ENCODE measurements at places on chromosomes 4 and X.

DNA sequence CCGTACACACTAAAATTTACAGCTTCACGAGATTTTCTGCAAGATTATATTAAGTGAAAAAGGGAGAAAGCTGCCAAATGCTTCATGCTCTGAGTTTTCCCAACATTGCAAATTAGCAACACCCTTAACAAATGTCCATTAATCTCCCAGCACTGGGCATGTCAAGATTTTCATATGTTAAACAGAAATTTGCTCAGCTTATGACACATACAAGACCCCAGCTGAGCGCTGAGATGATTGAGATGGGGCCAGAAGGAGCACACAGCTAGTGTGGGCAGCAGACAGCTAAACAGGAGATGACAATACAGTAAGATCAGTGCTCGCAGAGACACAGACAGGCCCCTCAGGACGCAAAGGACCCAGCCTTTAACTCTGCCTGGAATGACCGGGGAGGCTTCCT lies 208.8 kb downstream of the STK32B start:
- no peak for DNase-seq

- no peak for DNase-seq
These were observed 2.6 kb upstream of the TMEM192 start for GRCh38 chr4:165115301-165115700.

GRCh38 chr4:39030725-39031124 lies 1.5 kb downstream of the TMEM156 start:
- no peak for DNase-seq

DNA sequence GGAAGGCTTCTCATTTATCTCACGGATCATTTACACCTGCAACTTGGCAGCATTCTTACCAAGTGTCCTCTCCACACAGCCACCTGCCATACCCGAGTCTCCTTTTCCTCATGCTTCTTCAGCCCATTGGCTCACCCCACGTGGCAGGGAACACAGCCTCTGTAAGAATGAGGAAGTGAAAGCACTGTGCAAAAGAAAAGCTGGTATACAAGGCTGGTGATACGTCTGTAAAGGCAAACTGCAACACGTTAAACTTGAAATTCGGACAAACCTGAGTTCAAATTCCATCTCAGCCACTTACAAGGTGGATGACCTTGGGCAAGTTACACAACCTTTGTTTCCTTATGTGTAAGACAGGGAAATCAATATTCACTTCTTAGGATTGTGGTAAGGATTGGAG lies 164.0 kb upstream of the RASGEF1B start:
- DNase-seq, result no peak

- DNase-seq, result no peak
These were observed 17.1 kb upstream of the HERC3 start for GRCh38 chr4:88575186-88575585.

DNA sequence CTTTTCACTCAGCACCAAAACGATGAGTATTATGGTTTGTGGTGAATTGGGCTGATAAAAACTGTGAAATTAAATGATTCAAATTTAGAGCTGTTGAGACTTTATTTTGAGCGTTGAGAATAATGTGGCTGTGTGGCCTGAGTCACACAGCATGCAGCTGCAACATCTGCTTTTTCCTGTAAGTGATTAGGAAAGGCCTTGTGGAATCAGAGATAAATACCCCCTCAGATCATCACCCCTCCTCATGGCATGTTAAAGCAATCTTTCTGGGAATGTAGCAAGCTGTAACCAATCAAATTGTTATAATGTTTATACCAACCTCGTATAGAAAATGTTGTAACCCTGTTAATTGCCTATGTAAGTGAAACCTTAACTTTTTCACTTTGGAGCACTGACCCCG lies 90.0 kb upstream of the GRPR start:
- DNase-seq, result no peak

- no peak for DNase-seq
These were observed 505 bp upstream of the PKD2 start for GRCh38 chr4:88006956-88007303.

- DNase-seq, result no peak
These were observed 184.5 kb downstream of the ARHGAP10 start for GRCh38 chr4:147916351-147916750.

DNA sequence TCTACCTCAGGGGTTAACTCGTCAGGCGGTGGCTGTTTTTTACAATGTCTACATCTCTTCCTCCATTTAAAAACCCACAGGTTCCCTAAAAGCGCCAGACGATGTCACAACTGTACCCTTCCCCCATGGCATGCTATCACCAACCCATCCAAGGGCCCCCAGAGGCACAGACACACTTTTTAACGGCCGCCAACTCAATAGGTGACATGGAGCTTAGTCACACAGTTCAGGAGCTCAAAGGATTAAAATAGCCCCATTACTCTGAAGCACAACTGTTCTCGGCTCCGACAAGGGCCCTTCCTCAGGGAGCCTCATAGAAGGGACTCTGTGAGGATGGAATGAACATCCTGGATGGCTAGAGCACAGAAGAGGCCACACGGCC lies 12.4 kb downstream of the SH3KBP1 start:
- no peak for DNase-seq

GRCh38 chrX:116272861-116273260 lies 102.3 kb downstream of the AGTR2 start:
- no peak for DNase-seq

DNA sequence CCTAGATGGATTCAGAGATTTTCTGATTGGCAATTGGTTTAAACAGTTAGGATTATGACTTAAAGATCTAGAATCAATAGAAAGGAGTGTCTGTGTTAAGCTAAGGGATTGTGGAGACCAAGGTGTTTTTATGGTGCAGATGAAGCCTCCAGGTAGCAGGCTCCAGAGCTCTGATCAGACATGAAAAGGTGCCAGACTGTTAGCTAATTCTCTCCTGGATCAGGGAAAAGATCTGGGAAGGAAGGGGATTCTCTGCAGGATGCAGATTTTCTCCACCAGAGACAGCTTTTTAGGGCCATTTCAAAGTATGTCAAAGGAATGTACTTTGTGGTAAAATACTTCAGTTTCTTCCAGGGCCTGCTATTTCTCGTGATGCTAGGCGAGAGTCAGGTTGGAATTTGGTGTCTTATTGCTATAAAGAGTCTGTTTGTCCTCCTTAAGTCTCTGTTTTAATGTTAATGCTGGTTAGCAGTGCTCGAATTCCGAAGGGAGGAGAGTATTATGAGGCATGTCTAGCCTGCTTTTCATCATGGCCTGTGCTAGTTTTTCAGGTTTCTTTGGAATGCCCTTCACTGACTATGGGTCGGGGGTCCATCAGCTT lies 12.0 kb upstream of the GPR78 start:
- no peak for DNase-seq

GRCh38 chrX:109710181-109710580 lies 22.9 kb downstream of the ACSL4 start:
- no peak for DNase-seq

DNA sequence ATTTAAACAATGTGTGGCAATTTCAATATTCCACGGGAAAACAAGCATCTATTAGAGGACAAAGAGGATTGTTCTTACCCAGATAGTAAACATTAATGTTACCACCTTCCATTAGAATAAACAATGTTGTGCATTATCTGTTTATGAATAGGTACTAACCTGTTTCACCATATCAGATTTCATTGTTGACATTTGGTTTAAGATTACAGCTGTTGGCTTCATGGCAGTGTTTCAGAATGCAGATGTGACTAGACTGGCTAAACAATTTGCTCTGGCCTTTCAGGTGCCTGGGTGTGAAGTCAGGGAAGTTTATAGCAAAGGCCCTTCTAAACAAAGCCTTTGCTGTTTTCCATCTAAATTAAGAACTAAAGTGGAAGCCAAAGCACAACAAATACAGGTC lies 464.7 kb upstream of the FAM47C start:
- DNase-seq, result no peak

GRCh38 chr4:40669504-40669903 lies 39.8 kb upstream of the RBM47 start:
- peak; percentile 6 for DNase-seq

DNA sequence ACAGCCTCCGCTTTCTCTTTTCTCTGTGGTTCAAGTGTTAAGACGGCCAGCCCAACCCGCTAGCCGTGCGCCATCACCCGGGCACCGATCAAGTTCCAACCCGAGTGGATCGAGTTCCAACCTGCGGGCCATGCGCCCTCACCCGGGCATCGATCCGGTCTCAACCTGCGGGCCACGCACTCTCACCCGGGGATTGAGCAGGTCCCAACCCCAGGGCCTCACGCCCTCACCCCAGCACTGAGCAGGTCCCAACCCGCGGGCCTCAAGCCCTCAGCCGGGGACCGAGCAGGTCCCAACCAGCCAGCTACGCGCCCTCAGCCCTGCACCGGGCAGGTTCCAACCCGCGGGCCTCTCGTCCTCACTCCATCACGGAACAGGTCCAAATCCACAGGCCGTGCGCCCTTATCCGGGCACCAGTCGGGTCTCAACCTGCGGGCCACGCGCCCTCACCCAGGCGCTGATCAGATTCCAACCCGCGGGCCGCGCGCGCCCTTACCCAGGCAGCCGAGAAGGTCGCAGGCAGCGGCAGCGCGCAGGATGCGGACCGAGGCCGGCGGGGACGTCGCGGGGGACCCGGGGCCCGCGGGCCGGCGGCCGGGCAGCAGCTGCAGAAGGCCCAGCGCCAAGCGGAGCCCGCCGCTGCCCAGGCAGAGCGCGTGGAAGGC lies 443 bp downstream of the GPR143 start:
- no peak for DNase-seq

DNA sequence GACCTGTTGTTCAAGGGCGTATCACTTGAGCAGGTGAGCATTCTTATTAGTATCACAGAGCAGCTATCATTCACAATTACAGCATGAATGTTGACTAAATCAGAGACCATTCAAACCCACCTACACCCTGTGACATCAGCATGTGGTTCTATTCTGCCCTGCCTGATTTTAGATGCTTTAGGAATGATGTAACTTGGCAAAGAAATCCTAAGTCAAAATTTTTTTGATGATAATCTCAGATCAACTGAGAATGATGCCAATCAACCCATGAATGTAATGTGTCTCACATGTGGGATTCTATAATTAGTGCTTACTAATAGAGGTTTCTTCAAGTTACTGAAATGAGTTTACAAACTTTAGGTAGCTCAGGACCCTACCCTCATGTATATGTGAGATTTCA lies 13.4 kb upstream of the CHIC2 start:
- DNase-seq, result no peak

DNA sequence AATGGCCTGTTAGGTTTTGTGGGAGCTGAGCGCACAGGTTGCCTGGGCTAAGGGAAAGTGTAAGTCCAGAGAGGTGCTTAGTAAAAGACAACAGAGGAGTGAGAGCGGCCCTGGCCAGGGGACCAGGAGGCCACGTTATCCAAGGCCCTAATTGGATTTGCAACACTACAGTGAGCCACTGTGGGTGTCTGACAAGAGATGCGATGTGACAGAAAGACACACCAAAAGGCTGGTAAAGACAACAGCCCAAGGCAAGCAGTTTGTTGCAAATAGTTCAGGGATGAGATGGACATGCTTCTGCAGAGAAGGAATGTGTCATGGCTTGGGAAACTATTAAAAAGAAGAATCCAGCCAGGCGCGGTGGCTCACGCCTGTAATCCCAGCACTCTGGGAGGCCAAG lies 162.7 kb upstream of the KIT start:
- DNase-seq, result no peak

DNA sequence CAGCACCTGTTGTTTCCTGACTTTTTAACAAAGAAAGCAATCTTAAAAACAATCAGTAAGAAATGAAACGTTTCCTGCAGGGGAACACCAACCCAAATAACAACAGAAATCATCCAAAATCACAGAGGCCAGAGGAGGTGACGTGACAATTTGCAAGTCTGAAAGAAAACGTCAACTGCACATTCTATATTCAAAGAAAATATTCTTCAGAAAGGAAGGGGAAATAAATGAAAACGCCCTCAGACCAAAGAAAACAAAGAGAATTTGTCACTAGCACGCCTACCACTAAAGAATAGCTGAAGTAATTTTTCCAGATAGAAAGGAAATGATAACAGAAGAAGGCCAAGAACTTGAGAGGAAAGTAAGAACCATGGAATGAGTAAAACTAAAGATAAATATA lies 74.4 kb downstream of the CASP3 start:
- no peak for DNase-seq

GRCh38 chr4:81472281-81473182 lies 825 bp upstream of the RASGEF1B start:
- DNase-seq, result peak; percentile 52

GRCh38 chrX:53255738-53256191 lies 25.6 kb downstream of the IQSEC2 start:
- no peak for DNase-seq

- DNase-seq, result peak; percentile 3
These were observed 27.2 kb downstream of the BST1 start for GRCh38 chr4:15729910-15730533.

- no peak for DNase-seq
These were observed 74.3 kb downstream of the IQCM start for GRCh38 chr4:149741186-149741831.

GRCh38 chr4:67522851-67523671 lies 22.2 kb downstream of the CENPC start:
- DNase-seq, result no peak

- DNase-seq, result no peak
These were observed 555.9 kb upstream of the DIPK2B start for GRCh38 chrX:45756557-45756956.

DNA sequence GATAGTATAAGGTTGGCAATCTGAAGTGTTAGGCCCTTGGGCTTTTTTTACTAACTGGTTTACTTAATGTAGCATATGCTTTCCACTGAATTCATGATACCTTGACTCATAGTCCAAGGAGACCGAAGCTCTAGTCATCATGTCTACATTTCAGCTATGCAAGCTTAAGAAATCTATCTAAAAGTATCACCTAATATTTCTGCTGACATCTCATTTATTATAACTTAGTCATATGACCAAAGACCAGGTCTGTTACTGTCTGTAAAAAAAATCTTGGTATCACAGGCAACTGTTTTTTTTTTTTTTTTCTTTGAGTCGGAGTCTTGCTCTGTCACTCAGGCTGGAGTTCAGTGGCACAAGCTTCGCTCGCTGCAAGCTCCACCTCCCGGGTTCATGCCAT lies 814.0 kb upstream of the NDST4 start:
- no peak for DNase-seq

GRCh38 chrX:3938587-3938986 lies 225.1 kb upstream of the PRKX start:
- no peak for DNase-seq

GRCh38 chr4:163587867-163588266 lies 93.4 kb downstream of the TMA16 start:
- no peak for DNase-seq

GRCh38 chr4:1874201-1874600 lies 3.0 kb downstream of the NSD2 start:
- no peak for DNase-seq

DNA sequence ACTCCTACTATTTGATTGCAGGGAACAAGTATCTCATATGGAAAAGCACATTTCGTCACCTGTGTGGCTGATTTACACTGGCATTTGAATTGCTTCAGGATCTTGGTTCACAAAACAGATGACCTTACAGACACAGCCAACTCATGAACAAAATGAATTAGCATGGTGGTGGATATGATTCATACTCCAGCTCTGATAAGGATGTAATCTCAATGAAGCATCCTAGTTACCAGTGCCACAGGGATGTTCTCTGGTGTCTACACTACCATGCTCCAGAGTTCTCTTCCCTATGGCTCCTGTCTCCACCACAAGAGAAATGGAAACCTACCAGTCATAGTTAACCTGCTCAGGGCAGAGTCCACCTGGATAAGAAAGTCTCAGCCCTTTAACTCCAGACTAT lies 40.7 kb downstream of the TEC start:
- no peak for DNase-seq

GRCh38 chrX:37603938-37604409 lies 32.5 kb downstream of the LANCL3 start:
- no peak for DNase-seq

- DNase-seq, result no peak
These were observed 25.5 kb upstream of the MORC4 start for GRCh38 chrX:107025545-107025944.

- DNase-seq, result no peak
These were observed 14.0 kb downstream of the STOX2 start for GRCh38 chr4:183919141-183919540.

Measured in stimulated activated CD4-positive, alpha-beta T cell treated with anti-CD3 and anti-CD28 coated beads, Interleukin-4, amount 100 ng/mL, for 4 hours (primary cell).